ENCODE measurements at places on chromosomes 1 and 21.

GRCh38 chr1:171141688-171142415 lies 43.2 kb upstream of the FMO2 start:
- no peak for DNase-seq

GRCh38 chr1:164703960-164704411 lies 145.0 kb downstream of the PBX1 start:
- DNase-seq = no peak

- DNase-seq = peak; percentile 36
These were observed 22.9 kb upstream of the MTF2 start for GRCh38 chr1:93056214-93056613.

DNA sequence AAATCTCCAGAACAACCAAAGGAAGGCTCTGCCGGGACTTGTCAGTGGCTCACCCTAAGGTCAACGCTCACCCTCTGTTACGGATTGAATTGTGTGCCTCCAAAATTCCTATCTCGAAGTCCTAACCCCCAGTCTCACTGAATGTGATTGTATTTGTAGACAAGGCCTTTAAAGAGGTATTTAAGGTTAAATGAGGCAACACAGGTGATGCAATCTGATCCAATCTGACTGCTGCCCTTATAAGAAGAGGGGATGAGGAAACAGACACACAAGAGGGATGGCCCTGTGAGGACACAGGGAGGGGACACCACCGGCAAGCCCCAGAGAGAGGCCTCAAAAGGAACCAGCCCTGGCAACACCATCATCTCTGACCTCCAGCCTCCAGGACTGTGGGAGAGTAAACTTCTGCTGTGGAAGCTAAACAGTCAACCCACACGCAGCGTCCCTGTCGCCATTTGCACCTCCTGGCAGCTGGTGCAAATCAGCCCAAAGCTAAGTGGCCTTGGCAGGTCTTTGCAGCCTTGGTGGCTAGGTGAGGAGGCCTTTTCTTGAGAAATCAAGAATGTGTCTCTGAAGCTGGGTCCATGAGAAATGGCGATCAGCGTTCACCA lies 24.2 kb downstream of the UBASH3A start:
- no peak for DNase-seq

DNA sequence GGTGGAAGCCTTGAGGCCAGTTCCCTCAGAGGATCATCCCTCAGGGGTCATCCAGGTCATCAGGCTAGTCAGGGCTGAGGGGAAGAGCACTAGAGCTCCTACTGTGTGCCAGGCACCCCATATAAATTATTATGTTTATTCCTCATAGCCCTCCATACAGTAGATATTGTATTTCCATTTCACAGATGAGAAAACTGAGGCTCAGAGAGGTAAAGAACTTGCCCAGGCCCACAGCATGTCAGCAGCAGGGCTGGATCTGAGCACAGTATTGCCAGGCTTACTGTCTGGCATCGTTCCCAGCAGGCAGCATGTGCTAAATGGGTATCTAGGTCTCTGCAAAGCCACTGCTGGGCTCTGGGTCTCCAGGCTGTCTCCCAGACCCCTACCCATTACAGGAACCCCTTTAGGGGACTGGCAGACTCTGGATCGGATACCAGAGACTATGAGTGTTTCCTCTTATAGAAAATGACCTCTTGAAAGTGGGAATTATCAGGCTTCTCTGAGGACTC lies 153.3 kb downstream of the PTPRU start:
- no peak for DNase-seq

DNA sequence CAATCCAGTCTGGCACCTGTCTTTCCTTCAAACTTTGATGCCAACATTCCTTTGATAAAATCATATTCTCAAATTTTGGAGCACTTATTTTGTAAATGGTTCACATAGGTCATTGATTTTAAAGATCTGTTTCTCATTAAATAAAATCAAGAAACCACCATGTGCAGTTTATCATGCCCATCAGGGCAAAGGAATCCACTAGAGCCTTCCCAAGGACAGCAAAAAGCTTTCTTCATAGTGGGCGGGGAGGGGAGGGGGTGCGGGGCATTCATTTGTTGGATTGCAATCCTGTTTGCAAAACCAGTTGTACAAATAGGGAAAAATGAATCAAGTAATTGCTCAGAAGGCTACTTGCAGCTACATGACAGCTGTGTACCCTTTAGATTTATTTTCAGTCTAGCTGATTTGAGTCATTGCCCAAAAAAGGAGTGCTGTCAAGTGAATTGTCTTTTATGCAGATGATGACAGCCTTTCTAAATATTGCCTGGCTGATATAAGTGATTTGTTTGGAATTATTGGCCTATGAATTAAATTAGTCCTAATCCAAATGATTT lies 23.0 kb downstream of the LRRC8B start:
- DNase-seq = no peak

GRCh38 chr1:228039006-228039903 lies 32.5 kb downstream of the WNT3A start:
- DNase-seq = no peak

DNA sequence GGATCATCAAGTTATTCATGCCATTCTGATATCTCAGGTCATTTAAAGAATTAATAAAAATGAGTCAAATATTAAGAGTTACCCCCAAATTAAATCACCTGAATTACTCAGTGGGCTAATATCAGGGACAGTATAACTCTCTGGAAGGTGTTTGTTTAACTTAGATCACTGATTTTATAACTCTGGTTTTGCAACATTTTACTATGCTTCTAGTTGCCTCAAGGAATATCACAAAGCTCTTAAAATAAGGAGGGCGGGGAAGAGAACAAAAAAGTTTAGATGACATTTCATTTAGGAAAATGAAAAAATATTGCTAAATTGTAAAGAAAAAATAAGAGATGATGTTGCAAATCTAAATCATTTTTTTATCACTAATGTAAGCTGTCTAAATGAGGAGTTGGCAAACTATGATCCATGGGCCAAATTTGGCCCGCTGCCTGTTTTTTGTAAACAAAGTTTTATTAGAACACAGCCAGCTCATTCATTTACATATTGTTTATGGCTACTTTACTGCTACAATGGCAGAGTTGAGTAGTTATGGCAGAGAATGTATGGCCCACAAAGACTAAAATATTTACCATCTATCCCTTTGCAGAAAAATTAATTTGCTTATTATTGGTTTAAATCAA lies 31.9 kb upstream of the SLC19A2 start:
- no peak for DNase-seq

DNA sequence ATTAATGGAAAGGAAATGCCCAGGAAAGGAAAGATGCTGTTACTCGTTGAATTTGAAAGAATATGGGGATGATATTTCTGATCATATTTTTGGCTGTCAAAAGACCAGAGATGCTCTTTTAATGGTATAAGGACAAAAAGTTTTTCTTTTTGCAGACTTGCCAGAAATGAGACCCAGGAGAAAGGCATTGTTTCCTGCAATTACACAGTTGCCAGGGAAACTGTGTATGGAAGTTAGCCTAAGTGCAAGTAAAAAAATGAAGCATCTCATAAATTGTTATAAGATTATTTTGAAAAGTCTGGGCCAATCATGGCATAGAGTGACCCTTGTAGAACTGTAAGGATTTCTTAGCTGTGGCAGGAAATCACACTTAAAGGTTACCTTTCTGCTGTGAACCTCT lies 155.7 kb upstream of the BEND5 start:
- DNase-seq = no peak

DNA sequence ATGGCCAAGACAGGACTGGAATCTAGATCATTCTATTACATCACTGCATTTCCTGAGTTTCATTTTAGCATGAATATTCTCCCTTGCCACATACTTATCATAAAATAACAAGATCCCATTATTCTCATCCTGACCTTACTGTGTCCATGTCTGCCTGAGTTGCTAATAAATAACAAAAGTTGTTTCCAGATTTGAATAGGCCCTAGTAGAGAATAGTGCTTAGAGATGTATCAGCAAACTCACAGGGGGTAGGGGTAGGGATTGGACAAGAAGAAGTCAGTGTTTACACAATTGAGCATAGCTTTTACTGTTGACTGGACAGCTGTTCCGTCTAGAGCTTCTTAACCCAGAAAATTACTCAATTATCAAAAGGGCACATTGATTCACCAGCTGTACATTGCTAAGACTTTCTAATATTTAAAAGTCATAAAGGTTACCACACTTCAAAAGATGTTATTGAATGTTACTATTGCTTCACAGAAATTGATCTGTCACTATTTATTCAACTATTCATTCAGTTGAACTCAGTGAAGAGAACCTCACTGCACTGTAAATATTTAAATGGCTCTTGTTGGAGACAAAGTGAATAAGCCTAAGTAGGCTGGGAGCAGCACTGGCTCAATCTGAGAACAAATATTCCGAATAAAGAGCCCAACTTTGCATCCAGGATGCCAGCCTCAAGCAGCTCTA lies 121.9 kb downstream of the NRIP1 start:
- DNase-seq = no peak

GRCh38 chr1:53316766-53317581 lies 10.9 kb downstream of the LRP8 start:
- peak; percentile 53 for DNase-seq

GRCh38 chr1:232038706-232039677 lies 412.4 kb downstream of the DISC1 start:
- no peak for DNase-seq

GRCh38 chr1:239814306-239814881 lies 277.3 kb upstream of the FMN2 start:
- no peak for DNase-seq

DNA sequence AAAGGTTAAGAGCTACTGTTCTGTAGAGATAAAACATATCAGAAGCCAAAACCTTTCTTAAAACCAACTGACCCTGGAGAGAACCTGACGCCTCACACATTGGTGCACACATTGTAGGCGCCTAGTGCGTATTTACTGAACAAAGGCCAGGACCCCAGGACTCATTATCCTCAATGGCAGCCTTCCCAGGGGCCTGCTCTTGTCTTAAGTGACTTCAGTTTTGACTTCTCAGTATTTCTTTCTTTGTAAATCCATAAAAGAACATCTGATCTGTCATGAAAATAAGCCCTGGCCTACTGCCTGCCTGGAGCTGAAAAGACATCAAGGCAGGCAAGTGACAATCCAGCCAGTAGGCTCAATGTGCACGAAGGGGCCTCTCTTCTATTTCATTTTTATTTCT lies 27.6 kb downstream of the ABCA4 start:
- DNase-seq = no peak

DNA sequence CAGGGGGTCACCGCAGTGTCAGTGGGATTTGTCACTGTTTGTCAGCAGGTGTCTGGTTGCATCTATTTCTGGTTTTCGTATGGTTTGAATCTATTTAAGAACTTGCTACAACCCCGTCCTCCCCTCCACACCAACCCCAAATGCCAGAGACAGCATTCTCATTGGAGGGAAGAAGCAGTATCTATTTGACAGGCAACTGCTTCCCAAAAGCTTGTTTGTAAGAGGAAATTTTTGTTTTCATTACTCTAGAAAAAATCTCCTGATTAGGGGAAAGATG lies 54.4 kb downstream of the NR5A2 start:
- no peak for DNase-seq

DNA sequence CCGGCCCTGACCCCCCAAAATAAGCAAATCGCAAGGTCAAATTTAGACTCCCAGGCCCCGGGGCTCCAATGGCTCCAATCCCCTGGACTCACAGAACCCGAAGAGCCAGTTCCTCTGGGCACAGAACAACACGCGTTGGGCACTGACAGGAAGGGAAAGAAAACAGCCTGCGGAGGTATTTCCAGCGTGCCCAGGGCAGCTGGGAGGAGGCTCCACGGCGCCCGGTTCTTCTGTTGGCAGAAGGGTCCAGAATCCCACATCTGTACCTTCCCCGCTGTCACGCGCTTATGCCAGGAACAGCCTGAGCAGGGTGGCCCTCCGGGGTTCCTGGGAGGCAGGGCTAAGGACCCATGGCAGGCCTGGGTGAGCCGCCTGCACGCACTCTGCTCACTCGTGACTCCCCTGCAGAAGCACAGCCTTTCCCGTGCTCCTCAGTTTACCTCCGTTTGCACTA lies 85.5 kb downstream of the RIPK4 start:
- DNase-seq = no peak

DNA sequence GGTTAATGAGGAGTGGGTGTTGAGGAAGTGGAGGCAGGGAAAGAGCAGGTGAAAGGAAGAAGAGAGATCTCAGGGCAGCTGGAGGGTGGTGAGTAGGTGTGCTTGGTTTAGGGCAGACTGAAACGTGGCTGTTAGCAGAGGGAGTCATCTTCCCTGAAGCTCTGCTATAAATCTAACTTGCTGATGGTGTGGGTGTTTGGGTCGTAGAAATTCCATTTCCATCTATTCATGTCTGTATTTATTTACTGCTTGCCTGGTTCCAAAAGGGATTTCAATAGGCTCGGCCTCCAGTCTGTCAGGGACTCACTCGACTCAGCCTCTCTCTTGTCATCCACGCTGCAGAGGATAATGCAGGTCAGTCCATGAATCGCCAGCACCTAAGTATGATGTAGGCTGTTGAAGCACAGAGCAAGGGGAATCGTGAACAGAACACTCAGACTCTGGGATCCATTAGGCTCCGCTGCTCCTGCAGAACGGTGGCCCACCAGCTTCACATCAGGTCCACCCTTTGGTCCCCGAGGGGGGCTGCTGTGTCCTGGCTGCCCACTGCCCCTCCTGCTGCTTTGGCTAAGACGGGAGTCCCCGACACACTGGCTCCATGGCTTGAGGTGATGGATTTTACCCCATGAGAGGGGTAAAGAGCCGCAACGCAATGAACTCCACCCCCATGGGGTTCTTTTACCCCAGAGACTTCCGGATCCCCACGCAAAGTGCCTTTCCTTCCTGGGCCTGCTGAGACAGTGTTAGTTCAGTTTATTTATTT lies 156.2 kb downstream of the RHOU start:
- DNase-seq = no peak

DNA sequence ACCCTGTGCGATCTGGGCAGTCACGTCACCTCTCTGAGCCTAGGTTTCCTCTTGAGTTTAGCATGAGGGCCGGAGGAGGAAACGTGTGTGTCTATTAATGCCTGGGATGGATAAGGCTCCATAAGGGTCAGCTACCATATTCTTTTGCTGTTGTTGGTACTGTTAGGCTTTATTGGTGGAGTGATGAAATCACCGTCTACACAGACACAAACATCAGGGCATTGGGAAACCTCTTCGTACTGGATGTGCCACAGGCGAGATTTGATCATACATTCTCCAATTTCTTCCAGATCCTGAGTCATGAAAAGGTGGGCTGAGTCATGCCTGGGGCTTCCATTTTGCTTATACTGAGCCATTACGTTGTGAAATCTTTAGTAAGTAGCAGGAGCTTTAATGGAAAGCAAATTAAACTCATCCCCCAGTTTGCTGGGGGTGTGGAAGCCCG lies 24.9 kb upstream of the GRHL3 start:
- no peak for DNase-seq
